ENCODE measurements at places on chromosomes 7 and 10. TPM values are rescaled to one million over a fixed set of nuclear protein-coding genes. Genes with fewer than 3 reads are reported as not detected.

Gene CYP26C1
- 0.15 TPM for total RNA-seq

DNA sequence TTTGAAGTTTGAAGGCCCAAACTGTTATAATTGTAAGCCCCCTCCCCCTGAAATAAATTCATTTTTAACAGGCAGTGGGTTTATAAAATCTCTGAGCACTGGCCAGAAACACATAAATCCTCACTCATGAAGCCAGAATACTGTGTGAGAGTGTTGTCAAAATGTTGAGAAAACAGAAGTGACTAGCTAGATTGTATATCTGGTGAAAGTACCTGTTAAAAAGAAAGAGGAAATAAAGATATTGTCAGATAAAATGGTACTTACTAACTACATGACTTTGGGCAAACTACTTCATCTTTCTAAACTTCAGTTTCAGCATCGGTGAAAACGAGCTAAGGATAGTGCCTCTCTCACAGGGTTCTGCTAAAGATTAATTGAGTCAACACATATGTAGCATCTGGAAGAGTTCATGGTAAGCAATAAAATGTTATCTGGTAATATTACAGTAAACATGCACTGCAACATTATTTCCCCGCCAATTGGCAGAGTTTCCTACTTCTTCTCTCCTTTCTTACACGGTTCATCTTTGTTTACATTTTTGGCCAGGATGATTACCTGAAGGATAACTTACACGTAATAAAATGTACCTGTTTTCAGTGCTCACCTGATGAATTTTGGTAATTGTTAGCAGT, 202.5 kb upstream of the CHRM2 start:
- no peak for DNase-seq

DNA sequence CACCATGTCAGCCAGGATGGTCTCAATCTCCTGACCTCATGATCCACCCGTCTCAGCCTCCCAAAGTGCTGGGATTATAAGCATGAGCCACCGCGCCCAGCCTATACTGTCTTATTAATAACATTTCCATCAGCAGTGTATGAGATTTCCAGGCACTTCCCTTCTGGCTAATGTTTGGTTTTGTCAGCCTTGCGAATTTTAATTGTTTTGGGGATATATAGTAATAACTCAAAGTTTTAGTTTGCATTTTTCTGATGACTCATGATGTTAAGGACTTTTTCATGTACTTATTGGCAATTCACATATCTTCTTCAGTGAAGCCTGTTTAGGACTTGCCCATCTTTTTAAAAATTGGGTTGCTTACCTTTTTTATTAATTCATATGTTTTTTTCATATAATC, 76.0 kb downstream of the TMEM270 start:
- no peak for DNase-seq

- DNase-seq: no peak
Observed at GRCh38 chr10:78416031-78417011, 382.7 kb downstream of the RPS24 start.

GRCh38 chr10:63769367-63769766, 248.2 kb downstream of the REEP3 start:
- DNase-seq: no peak

Gene STOX1
- total RNA-seq: 2.6 TPM
